Naive thymus-derived CD4-positive, alpha-beta T cell (primary cell): ENCODE measurements at places on chromosomes 5 and 9.

- DNase-seq, result no peak
Measured at GRCh38 chr5:68285075-68285840, 69.7 kb downstream of the PIK3R1 start.

DNA sequence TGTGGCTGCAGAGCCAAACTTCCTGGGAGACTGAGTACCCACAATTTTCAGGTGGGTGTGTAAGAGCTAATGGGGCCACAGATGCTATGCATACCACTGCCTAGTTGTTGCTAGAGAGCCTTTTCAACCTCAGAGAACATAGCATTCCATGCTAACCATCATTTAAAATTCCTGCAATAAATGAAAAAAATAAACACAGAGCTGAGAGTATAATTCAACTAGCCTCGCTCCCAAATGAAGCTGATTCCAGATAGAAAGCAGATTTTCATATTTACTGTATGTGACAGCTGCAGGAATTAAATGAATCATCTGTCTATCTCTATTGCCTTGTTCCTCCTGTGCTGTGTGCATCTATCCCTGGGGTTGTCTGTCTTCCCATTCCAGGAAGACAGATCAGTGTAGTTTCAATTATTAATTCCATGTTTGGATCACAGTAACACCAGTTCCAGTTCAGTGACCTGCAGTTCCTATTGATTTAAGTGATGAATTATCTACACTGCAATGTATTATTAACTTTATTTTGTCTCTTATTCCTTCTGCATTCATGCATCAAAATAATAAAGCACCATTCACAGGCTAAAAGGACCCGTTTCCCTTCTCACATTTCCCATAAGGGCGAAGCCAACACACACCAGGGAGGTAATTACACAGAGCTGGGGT lies 324.5 kb downstream of the SLIT3 start:
- no peak for DNase-seq

GRCh38 chr5:16081376-16081955 lies 98.1 kb downstream of the MARCHF11 start:
- DNase-seq, result no peak

DNA sequence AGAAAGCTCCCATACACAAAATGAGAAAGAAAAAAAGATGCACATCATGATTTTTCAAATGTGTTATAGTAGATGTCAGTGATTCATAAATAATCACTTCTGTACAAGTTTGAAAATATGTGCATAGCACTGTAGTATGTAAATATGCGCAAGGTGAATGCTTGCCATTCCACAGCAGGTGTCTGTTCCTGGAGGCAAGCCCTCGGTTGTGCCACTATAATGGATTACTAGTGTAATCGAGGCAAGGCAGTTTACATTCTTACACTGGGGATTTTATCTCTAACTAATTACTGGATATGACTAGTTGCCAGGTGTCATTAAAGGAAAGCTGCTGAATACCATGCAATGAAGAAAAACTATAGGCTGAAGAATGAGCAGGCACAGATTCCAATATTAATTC lies 93.6 kb downstream of the ARHGEF28 start:
- no peak for DNase-seq

GRCh38 chr9:37454238-37454637 lies 11.0 kb downstream of the ZBTB5 start:
- DNase-seq, result no peak

- no peak for DNase-seq
Measured at GRCh38 chr5:1122511-1123294, 10.8 kb upstream of the SLC12A7 start.

DNA sequence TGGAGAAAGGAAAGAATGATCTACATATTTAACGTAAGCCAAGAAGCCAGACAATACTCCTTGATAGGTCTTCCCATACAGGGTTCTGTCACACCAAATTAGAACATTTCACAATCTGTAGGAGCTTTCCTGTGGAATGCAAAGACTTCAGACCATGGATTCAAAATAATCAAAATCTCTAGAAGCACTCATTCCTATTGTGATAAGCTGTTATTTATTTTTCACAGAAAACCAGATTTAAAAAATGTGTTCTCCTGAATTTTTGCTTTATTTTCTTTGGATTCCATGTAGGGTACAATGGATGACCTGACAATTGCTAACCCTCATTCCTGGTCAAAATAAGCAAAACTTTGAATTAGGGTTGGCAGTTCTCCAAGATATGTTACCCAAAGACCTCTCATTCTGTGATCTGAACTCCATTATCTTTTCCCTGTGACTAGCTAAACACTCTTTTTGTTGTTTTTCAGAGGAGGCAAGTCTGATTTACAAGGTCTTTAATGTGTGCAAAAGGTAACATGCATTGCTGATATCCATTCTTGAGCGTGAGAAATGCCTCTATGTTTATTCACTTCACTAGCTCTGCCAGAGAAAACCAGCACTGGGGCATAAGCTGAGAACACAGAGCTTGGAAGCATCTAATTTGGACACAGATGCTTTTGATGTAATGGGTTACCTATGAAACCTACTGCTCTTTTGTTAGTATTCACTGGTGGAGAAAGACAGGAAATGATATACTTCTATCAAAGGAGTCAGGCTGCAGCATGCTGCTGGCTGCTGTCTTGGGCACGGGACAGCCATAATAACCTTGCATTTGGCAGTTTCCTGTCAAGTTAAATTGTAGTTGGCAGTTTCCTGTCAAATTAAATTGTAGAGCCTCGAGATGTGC lies 31.4 kb downstream of the ACTBL2 start:
- peak; percentile 57 for DNase-seq

- no peak for DNase-seq
Measured at GRCh38 chr5:17228821-17229291, 11.4 kb downstream of the BASP1 start.

DNA sequence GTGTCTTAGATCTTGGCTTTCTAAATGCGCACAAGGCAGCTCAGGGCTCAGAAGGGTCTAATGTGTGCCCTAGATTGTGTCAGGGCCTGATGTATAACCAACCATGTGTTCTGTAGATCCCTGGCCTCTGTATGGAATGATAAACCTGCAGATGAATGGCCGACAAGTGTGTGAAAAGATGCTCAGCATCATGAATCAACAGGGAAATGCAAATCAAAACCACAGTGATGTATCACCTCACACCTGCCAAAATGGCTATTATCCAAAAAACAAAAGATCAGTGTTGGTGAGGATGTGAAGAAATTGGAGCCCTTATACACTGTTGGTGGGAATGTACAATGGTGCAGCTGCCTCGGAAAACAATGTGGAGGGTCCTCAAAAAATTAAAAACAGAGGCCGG lies 489.8 kb downstream of the SEMA5A start:
- no peak for DNase-seq

GRCh38 chr5:179409806-179410205 lies 64.5 kb upstream of the ADAMTS2 start:
- DNase-seq, result no peak

DNA sequence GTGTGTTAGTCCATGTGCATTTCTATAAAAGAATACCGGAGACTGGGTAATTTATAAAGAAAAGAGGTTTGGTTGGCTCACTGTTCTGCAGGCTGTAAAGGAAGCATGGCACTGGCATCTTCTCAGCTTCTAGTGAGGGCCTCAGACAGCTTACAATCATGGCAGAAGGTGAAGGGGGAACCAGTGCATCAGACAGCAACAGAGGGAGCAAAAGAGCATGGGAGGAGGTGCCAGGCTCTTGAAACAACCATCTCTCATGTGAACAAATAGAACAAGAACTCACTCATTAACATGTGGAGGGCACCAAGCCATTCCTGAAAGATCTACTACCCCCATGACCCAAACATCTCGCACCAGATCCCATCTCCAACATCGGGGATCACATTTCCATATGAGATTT lies 89.2 kb upstream of the IL33 start:
- no peak for DNase-seq

DNA sequence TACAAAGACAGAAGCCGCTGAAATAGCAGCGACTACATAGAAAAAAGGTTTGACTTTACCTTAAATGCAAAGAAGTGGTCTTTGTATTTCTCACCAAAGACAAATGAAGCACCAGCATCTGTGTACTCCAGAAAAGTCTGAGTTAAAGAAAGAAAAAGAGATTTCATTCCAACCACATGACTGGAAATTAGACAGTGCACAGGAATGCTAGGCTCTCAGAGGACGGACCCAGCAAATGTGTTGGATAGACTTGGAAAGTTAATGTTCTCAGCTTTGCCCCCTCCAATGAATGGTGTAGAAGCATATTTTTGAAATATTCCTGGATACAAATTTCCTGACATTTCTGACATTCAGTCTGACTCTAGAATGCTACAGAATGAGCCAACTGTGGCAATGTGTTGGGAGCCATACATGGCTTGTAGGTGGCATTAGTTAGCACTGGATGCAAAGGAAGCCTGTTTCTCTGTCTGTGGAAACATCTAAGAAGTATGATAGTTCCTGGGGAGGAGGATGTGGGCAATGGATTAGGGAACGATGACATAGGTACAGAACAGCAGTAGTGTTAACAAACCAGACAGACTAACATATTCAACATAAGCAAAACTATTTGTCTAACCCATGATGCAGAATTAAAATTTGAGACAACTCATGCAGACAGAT lies 43.3 kb downstream of the SLC28A3 start:
- no peak for DNase-seq

GRCh38 chr5:130280528-130281217 lies 376.4 kb downstream of the CHSY3 start:
- no peak for DNase-seq

- no peak for DNase-seq
Measured at GRCh38 chr5:147081311-147081764, 153.5 kb upstream of the STK32A start.

GRCh38 chr5:160155017-160155750 lies 35.9 kb upstream of the PWWP2A start:
- no peak for DNase-seq

GRCh38 chr5:124001036-124001615 lies 489.1 kb downstream of the CSNK1G3 start:
- no peak for DNase-seq
